Stimulated activated CD4-positive, alpha-beta T cell treated with anti-CD3 and anti-CD28 coated beads, Interleukin-2, amount 100 ng/mL, for 4 hours (primary cell): ENCODE measurements at places on chromosomes 1 and 21.

GRCh38 chr1:76593618-76594017 lies 273.7 kb upstream of the ST6GALNAC5 start:
- DNase-seq: no peak

DNA sequence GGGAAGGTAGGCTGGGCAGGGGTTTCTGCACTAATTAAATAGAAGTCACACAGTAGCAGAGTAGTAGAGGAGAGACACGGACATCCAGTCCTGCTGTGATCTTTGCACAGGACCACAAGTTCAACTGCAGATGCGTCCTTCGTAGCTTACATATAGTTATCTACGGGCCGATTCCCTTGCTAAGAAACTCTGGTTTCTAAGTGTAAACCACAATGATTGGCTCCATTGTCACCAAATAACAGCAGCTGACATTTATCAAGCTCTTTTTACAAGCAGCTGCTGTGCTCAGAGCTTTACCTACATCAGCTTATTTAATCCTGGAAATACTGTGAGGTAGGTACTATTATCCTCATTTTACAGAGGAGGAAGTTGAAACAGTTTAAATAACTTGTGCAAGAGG lies 3.1 kb downstream of the SLC45A3 start:
- DNase-seq: no peak

DNA sequence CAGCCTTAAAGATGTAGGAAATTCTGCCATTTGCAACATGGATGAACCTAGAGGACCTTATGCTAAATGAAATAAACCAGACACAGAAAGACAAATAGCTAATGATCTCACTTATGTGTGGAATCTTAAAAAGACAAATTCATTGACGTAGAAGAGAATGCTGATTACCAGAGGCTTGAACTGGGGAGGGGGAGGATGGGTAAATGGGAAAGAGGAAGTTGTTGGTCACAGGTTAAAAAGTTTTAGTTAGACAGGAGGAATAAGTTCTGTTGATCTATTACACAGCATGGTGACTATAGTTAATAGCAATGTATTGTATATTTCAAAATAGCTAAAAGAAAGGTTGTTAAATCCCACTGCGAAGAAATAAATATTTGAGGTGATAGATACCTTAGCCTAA lies 62.8 kb downstream of the PKN2 start:
- DNase-seq: no peak

GRCh38 chr1:151756291-151756690 lies 7.0 kb downstream of the MRPL9 start:
- no peak for DNase-seq

GRCh38 chr21:42460391-42461184 lies 35.4 kb downstream of the RSPH1 start:
- DNase-seq: no peak

DNA sequence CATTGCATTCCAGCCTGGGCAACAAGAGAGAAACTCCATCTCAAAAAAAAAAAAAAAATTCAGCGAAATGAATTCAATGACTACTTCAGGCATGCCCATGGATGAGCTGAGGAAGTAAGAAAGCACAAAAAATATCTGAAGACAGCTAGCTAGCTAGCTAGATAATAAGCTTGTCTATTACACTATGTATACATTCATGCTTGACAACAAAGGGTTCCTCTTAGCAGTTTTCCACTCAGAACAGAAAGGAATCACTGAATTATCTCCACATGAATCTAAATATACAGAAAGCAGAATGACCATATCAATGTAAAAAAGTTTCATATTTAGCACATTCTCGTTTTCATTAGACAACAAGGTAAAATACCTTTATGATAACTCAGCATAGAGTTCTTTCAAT lies 32.1 kb downstream of the USP48 start:
- DNase-seq: no peak

GRCh38 chr1:196002906-196003305 lies 605.3 kb downstream of the KCNT2 start:
- DNase-seq: no peak

DNA sequence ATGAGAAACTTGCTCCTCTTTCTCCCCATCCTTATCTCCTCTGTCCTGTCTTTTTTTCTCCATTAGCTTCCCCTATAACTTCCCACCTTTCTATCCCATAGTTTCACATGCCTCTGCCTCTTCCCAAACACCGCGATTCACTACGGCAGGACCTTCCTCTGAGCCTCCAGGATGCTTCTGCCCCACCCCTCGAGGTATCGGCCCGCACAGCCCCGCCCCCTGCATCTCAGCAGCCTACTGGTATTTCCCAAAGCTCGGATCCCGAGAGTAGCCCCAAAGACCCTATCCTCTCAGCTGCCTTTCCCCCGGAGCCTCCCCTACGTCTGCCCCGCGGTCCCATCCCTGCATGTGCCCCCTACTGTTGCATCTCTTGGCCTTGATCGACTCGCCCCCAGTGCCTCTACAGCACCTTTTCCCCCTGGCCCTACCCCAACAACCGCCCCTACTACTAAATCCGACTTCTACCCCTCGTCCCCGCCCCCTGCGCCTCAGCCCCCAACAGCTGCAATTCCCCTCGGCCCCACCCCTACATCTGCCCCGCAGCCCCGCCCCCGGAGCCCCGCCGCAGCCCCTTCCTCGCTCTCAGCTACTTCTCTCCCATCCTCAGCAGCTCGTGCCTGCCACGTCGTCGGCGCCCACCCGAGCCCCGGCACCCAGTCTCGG lies 512 bp downstream of the PIAS3 start:
- DNase-seq: no peak

- DNase-seq: no peak
Measured at GRCh38 chr1:224064150-224064549, 49.8 kb upstream of the FBXO28 start.
